ENCODE measurements at places on chromosomes 7 and 10. TPM values are rescaled to one million over a fixed set of nuclear protein-coding genes. Genes with fewer than 3 reads are reported as not detected.

GRCh38 chr7:64886956-64887545 is 16.0 kb upstream of the ZNF273 start:
- no peak for DNase-seq

- no peak for DNase-seq
Observed at GRCh38 chr7:151551820-151552219, 32.1 kb upstream of the RHEB start.

DNA sequence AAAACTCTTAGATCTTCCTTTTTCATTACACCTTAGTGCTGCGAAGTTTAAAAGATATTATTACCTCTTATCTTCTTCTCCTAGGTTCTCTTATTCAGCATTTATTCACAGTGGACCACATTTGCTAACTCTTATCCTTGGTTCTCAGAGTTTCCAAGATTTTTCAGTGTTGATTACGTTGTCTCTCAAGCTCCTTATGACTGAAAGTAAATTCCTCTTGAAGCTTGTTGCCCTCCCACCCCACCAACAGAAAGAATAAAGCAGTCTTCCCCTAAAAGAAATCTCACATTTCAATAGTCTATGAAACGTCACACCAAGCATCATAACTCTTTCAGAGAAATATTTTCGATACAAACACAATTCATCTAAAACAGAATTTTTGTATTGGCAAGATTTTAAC is 362.5 kb downstream of the MAGI2 start:
- DNase-seq = no peak

DNA sequence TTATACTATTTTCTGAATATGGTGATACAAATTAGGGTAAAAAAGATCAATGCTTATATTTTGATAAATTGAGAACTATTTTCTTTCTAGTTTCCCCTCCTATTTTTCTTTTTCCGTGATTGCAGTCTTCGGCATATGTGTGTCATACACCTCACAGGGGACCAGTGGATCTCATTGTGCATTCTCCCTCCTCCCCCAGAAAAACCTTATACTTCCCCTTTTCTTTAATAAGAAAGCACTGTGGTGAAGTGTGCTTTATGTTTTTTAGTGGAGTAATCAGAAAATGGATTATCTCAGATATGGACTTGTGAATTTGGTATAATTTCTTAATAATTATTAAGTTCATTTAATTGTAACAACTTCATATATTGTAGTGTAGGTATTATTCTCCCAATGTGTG is 72.8 kb downstream of the BICC1 start:
- DNase-seq = no peak

GRCh38 chr7:107596881-107597581 is 17.0 kb downstream of the BCAP29 start:
- DNase-seq = no peak

DNA sequence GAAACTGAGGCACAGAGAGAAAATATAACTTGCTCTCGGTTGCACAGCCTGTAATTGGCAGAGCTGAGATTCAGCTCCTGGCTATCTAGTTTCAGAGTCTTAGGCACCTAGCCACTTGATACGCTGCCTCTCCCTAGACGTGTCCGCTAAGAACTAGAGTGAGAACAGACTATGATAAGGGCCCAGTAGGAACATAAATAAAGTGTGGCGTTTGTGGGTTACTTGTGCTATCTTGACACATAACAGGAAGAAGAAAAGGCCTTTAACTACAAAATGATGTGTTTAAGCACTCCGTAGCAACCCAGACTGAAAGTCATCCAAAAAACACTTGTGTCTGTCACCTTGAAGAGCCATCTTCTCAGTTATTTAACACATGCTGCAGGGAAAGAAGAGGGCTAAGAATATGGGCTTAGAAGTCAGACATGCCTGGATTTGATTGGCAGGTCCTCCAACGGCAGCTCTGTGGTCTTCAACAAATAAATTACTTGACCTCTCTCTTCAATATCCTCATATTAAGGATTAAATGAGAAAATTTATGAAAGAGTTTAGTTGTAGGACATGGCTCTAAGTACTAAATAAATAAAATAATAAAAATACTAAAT is 96.2 kb downstream of the SGMS1 start:
- no peak for DNase-seq

GRCh38 chr10:50862719-50863118 is 22.7 kb downstream of the A1CF start:
- DNase-seq = no peak

DNA sequence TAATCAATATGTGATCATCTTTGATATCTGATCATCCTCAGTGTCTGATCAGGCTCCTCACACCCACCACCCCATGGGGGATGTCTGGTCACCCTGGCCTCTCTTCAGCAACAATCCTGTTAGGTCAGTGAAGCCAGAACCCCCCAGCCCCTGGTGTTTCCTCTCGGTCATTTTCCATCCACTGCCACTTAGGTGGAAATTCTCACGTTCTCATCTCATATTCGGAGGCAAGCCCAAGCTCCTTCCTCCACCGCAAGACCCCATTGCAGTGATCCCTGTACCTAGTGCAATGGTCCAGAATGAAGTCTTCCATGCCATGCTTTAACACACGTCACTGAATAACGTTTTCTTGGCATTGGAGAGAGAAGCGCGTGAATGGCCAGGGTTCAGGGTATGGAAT is 103.0 kb upstream of the DNAAF5 start:
- DNase-seq = no peak

GRCh38 chr7:78912781-78913180 is 540.7 kb downstream of the MAGI2 start:
- no peak for DNase-seq

GRCh38 chr7:117072620-117073118 is 119.4 kb downstream of the ST7 start:
- DNase-seq = no peak

- no peak for DNase-seq
Observed at GRCh38 chr7:8134089-8134733, 127.8 kb downstream of the ICA1 start.

DNA sequence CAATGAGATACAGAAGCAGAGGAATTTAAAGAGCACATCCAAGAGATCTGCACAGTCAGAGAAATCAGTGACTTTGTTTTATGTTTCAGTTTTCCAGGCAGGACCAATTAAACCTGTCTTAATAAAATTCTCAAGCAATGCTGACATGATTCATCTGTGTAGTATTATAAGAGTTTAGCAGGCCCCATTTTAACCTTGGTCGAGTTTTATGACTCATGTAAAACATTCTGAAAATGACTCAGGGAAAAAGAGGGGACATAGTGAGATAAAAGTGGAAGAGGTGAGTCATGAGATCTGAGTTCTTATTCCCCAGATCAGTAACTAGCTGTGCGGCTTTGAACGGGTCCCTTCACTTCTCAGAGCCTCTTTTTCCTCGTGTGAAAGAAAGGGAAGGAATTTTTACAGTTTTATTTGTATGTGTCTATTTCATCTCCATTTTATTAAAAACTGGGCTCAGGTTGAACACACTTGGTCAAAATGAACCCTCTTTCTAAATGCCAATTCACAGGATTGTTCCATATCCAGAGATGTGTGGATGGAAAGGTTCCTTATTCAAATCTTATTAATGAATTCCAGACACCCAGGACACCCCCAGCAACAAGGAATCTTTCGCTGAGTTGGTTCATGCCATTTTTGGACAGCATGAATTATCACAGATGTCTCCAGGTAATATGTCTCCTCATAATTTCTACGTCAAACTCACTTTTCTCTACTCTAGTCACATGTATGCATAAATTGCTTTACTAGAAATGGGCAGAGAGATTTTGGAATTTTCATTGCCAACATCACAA is 143.2 kb downstream of the JAZF1 start:
- DNase-seq = no peak

GRCh38 chr10:25076506-25077177 is 60.2 kb downstream of the THNSL1 start:
- DNase-seq = no peak

The TMEM243 gene
- 101 TPM for total RNA-seq

The GPRIN2 gene
- total RNA-seq = not detected

The HMX2 gene
- total RNA-seq = 2.4 TPM
